ENCODE measurements at places on chromosomes 6 and 20. TPM values are rescaled to one million over a fixed set of nuclear protein-coding genes. Genes with fewer than 3 reads are reported as not detected.

The ARG1 gene
- total RNA-seq: not detected

The FBXO9 gene
- total RNA-seq: 72.6 TPM

The LY6G6D gene
- total RNA-seq: not detected

The FERMT1 gene
- total RNA-seq: 10.9 TPM

The TSPO2 gene
- not detected for total RNA-seq

The FOXA2 gene
- total RNA-seq: not detected

The OPN5 gene
- total RNA-seq: not detected

The MPIG6B gene
- not detected for total RNA-seq

The DOK5 gene
- 0.82 TPM for total RNA-seq

The HMGCLL1 gene
- total RNA-seq: 0.24 TPM

The RALY gene
- total RNA-seq: 90.5 TPM

The LY6G6C gene
- total RNA-seq: 0.66 TPM

All from astrocyte (in vitro differentiated cells and primary cell).